CD4-positive, alpha-beta T cell (primary cell): ENCODE measurements at places on chromosomes 12 and 14. TPM values are rescaled to one million over a fixed set of nuclear protein-coding genes. Genes with fewer than 3 reads are reported as not detected.

GRCh38 chr12:31259136-31259886 lies 66.6 kb downstream of the SINHCAF start:
- DNase-seq, result no peak

DNA sequence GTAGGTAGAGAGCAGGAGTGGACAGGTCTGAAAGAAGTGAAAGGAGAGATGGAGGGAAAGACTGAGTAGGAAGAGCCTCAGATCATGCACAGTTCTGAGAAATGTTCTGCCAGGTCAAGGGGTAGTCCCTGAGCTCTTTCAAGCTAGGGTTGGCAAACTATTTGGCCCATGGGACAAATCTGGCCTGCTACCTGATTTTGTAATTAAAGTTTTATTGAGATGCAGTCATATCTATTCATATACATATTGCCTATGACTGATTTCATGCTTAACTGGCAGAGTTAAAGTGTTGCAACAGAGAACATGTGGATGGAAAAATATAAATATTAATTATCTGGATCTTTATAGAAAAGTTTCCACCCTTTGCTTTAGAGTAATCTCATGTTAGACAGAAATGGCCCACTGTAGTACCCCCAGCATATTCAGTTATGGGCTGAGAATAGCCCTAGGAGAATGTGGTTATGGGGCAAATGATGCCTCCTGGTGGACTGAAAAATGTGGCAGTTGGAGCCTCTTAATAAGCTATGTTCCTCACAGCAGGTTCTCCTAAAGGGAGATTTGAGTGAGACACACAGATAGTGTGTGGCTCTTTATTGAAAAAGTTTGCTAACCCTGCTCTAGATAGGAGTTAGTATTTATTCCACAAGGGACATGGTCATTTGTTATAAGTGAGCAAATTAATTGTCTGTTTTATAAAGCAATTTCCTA lies 476.9 kb downstream of the LRIG3 start:
- DNase-seq, result no peak

- DNase-seq, result no peak
These were observed 29.7 kb downstream of the PRPF40B start for GRCh38 chr12:49652921-49653520.

DNA sequence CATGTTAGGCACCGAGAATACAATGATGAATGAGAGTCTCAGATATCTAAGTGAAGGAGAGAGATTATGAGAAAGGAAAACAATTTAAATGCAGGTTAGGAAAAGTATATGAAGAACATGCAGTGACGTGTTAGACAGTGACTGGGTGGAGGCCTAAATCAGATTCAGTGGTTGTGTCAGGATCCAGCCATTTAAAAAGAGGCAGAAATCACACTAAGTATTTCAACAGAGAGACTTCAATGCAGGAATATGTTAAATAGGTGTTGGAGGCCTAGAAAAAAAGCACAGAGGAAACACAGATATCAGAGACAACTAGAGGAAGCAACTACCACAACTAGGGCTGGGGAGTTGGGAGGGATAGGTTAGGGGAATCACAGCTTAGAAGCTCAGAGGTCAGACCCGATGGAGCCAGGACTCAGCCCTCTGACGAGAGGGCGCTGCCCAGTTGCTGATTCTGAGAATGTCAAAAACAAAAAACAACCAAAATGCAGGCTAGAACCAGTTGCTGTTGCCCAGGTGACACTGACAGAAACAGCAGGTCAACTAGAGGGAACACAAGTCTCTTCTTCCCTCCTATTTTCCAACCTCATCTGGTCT lies 3.0 kb upstream of the GARIN2 start:
- DNase-seq, result no peak

- no peak for DNase-seq
These were observed 125.8 kb downstream of the SLC38A4 start for GRCh38 chr12:46699986-46700385.

HCAR2 gene
- 0.39 TPM for total RNA-seq

GTF2A1 gene
- total RNA-seq, result 12.8 TPM
